ENCODE measurements at places on chromosomes 12 and 14. TPM values are rescaled to one million over a fixed set of nuclear protein-coding genes. Genes with fewer than 3 reads are reported as not detected.

DNA sequence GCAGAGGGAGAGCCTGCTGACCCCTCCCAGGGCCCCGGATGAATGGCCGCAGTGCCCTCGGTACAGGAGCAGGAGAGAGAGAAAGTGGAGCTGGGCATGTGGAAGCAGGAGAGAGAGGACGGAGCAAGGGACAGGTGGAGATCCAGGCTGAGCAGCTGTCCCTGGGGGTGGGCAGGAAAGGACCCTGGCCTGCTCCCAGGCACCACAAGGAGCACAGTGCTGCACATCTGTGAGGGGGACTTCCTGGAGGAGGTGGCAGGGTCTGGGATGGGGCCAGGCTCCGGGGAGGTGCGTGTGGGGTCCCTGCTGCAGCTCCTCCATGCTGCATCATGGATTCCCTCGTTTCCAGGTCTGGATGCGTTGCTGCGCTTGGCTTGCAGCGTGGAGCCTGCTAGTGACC, 13.0 kb upstream of the DLK1 start:
- DNase-seq, result no peak

DNA sequence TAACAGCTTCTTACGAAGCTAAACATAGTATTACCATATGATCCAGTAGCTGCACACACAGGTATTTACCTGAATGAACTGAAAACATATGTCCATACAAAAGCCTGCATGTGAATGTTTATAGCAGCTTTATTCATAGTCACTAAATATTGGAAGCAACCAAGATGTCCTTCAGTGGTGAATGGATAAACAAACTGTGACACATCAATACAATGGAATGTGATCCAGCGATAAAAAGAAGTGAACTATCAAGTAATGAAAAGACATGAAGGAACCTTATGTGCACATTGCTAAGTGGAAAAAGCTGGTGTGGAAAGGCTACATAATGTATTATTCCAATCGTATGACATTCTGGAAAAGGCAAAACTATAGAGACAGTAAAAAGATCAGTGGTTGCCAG, 38.1 kb upstream of the JDP2 start:
- no peak for DNase-seq

Gene ZC2HC1C
- 9.2 TPM for total RNA-seq

Gene ADAM21
- total RNA-seq, result 0.08 TPM

Gene MANSC4
- total RNA-seq, result not detected

DNA sequence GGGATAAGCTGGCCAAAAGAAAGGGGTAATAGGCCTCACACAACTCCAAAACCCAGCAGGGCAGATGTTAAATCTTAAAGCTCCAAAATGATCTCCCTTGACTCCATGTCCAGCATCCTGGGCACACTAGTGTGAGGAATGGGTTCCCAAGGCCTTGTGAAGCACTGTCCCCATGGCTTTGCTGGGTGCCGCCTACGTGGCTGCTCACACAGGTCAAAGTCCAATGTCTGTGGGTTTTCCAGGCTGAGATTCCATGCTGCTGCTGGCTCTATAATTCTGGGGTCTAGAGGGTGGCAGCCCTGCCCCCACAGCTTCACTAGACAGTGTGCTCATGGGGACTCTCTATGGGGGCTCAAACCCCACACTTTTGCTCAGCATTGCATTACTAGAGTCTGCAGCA, 145.3 kb upstream of the GRIN2B start:
- no peak for DNase-seq

GRCh38 chr12:63899396-63899795, 54.9 kb downstream of the SRGAP1 start:
- DNase-seq, result no peak

GRCh38 chr12:55946553-55946952, 15.6 kb downstream of the DGKA start:
- no peak for DNase-seq

GRCh38 chr12:123485756-123486155, 27.8 kb downstream of the SNRNP35 start:
- DNase-seq, result no peak
